ENCODE measurements at places on chromosomes 4 and X. TPM values are rescaled to one million over a fixed set of nuclear protein-coding genes. Genes with fewer than 3 reads are reported as not detected.

ASB12 gene
- not detected for polyA plus RNA-seq

CLDN22 gene
- not detected for polyA plus RNA-seq

DNA sequence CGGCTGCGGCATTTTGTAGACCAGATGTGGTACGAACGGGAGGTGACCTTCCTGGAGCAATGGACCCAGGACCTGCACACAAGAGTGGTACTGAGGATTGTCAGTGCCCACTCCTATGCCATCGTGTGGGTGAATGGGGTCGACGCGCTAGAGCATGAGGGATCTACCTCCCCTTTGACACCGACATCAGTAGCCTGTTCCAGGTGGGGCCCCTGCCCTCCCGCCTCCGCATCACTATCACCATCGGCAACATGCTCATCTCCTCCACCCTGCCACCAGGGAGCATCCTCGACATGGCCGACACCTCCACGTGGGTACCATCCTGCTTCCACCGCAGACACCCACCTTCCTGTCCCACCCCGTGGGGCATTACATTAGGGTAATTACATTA, 46.2 kb downstream of the SMARCA5 start:
- peak; percentile 53 for DNase-seq

DNA sequence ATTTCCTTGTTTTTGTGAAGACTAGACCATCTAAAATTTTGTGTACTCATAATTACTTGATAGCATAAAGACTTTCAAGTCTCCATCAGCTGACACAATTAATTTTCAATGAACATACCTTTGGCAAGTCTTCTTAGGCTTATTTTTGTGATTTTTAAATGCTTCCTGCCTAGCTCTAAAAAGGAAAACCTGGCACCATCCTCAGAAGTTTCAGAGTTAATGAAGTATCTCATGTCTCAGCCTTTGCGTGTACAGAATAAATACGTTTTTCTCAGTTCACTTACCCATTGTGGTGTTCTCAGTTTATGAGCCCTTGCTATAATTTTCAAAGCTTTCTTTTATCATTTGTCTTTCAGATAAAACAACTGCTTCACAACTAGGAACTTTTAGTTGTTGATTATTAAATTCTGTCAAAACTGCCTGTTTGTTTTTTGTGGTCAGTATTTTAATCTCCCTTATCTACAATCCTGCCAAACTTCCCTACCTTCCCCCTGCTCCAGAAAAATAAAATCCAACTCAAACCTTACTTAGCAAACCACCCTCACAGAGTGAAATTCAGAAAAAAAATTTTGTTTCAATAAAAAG, 21.6 kb downstream of the ADD1 start:
- DNase-seq, result no peak

DNA sequence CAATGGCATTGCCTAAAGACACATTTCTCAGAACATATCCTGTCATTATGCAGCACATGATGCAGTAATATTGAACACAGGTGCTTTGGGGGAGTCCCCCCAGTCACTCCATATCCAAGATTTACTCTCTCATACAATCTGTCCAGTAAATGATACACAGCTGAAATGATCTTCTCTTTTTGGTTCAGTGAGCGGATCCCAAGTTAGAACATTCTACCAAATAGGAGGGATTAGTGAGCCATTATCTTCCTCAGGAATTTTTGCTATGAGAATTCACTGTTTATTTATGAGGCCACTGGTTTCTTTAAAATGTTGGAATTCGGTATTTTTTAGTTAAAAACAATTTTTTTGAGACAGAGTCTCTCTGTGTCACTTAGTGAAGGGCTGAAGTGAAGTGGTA, 96.5 kb downstream of the TRAPPC11 start:
- no peak for DNase-seq

DNA sequence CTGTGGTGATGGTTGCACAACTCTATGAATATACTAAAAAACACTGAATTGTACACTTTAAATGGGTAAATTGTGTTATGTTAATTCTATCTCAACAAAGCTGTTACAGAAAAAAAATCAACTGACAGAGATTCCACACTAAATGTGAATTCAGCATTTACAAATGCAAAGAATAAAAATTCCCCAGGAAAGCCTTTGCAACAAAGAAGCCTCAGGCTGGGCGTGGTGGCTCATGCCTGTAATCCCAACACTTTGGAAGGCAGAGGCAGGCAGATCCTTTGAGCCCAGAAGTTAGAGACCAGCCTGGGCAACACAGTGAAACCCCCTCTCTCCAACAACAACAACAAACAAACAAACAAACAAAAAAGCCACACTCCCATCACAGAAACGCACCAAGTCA, 8.9 kb downstream of the BCLAF3 start:
- DNase-seq, result no peak
